ENCODE measurements at places on chromosomes 4 and X.
A peak's percentile ranks its signal among the peaks of the same experiment; 100 is the strongest.

DNA sequence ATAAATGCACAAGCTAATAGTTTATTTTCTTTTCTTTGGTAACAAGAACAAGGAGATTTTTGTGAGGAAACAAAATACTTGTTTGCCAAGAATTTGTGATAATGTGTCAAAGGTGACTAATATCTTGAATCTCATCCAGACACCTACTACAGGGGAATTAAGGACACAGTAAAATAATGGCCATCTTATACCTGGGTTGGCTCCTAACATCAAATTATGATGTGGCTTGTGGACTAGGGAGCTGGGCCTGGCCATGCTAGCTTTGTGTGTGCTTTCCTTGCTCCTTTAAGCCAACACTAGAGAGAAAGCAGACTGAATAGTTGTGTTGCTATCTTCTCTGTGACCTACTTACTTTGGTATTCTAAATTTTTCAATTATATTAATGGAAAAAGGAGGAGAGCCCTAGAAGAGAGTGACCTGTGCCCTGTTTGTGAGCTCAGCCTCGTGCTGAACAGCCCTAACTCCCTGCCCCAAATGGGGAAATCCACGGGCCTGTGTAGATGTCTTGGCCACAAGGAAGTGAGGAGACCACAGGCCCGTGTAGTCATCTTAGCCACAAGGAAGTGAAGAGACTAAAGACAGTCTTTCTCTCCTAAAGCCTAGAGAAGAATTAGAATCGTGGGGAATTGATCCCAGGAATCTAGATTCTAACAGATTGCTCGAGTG, 23.3 kb downstream of the ARHGAP24 start:
- H3K27me3 ChIP-seq = no peaks in the 10 kb centered on the region
- H3K27ac ChIP-seq = peak overlapping the region; percentile 39
- H3K4me1 ChIP-seq = no peaks in the 10 kb centered on the region
- peak; percentile 7 for DNase-seq

- H3K4me1 ChIP-seq = no peaks in the 10 kb centered on the region
- H3K36me3 ChIP-seq = no peaks in the 10 kb centered on the region
- no peak for DNase-seq
- H3K27me3 ChIP-seq = no peaks in the 10 kb centered on the region
- H3K4me3 ChIP-seq = no peak overlapping the region
These were observed 152.7 kb downstream of the C4orf33 start for GRCh38 chr4:129248621-129249020.

DNA sequence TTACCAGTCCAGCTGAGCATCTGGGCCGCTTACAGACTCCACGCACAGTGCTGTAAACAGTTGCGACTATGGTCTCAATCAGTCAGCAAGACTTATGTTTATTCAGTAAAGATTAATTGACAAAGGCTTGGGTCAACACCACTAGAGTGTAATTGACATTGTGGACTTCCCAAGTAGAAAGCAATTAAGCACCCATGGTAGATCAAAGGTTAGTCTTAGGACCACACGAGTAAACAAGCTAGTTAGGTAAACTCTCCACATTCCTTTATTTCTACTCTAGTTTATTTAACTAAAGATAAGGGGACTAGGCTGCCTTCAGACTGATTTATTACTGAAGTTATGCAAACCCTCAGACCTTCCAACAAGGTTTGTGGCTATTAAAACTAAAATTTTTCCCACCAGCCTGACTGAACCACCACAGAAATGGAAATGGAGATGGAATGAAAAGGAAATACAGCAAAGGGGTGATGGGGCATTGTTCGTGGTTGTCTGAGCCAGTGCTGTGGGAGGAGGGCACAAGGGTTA, 44.2 kb downstream of the MTHFD2L start:
- no peaks in the 10 kb centered on the region for H3K27me3 ChIP-seq
- peaks cover 8% of the 10 kb centered on the region for H3K4me1 ChIP-seq
- no peaks in the 10 kb centered on the region for H3K36me3 ChIP-seq
- peak; percentile 58 for DNase-seq
- no peak overlapping the region for H3K4me3 ChIP-seq

GRCh38 chr4:67483868-67484602, 61.3 kb downstream of the CENPC start:
- no peaks in the 10 kb centered on the region for H3K27me3 ChIP-seq
- DNase-seq = no peak
- no peak overlapping the region for H3K4me3 ChIP-seq
- H3K4me1 ChIP-seq = no peaks in the 10 kb centered on the region

GRCh38 chrX:101417981-101418841, 10.2 kb downstream of the HNRNPH2 start:
- H3K36me3 ChIP-seq = no peaks in the 10 kb centered on the region
- no peaks in the 10 kb centered on the region for H3K4me1 ChIP-seq
- peak overlapping the region; percentile 49 for H3K27ac ChIP-seq

DNA sequence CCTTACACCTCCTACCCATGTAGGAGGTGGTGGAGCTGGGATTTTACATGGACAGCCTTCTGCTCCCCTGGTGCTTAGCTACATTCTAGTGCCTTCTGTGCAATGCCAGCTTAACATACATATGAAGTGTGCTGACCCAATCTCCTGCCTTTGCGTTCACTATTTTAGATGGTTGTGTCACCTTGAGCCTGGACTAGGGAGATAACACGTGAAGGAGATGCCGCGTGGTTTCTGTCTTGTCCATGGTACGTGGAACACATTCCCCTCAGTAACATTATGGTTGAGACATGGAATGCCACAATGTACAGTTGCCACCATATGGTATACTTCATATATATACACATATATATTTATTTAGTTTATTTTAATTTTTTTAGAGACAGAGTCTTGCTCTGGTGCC, 54.0 kb downstream of the TBL1X start:
- no peaks in the 10 kb centered on the region for H3K27me3 ChIP-seq
- H3K4me1 ChIP-seq = no peaks in the 10 kb centered on the region
- DNase-seq = no peak
- H3K4me3 ChIP-seq = no peak overlapping the region
- no peaks in the 10 kb centered on the region for H3K36me3 ChIP-seq
- no peak overlapping the region for H3K27ac ChIP-seq

DNA sequence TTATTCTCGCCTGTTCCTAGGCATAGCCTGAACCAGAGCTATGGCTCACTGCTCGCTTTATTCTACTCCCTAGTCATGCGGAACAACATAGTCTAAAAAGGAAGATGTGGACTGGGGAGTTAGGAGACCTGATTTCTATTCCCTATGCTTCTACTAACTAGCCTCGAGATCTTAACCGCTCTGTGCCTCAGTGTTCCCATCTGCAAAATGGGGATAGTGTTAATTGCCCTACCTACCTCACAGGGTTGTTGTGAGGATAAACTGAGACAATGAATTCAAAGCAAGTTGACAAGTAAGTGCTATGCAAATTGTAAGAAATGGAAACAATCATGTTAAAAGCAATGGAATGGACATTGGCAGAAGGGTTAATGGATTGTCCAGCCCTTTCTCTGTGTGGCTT, 102.1 kb downstream of the AKAP4 start:
- no peak for DNase-seq
- H3K27ac ChIP-seq = no peak overlapping the region
- H3K36me3 ChIP-seq = no peaks in the 10 kb centered on the region
- no peaks in the 10 kb centered on the region for H3K27me3 ChIP-seq
- no peak overlapping the region for H3K4me3 ChIP-seq

DNA sequence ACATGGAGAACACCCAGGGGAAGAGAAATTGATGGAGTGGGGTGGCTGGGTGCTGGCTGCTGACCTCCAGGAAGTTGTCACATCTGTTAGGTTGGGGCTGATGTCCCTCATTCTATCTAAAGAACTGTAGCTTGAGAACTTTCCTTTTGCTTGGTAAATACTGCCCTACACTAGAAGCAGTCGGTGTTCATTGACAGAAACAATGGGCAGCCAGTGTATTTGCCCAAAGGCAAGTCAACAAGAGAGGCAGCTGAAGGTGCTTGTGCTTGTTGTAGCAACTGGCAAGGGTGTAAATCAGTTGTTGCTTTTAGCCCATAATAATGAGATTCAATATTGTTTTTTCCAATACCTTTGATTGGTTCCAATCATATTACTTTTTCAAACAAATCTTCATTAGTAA, 956 bp downstream of the TMEM154 start:
- DNase-seq = no peak
- H3K27me3 ChIP-seq = no peaks in the 10 kb centered on the region
- H3K4me1 ChIP-seq = no peaks in the 10 kb centered on the region
- H3K27ac ChIP-seq = no peak overlapping the region

DNA sequence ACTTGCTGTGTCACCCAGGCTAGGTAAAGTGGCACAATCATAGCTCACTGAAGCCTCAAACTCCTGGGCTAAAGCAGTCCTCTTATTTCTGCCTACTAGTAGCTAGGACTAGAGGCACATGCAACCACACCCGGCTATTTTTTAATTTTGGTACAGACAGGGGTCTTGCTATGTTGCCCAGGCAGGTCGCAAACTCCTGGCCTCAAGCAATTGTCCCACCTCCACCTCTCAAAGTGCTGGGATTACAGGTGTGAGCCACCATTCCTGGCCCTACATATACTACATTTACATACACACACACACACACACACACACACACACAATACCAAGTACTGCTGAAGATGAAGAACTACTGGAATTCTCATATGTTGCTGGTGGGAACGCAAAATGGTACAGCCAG, 26.9 kb downstream of the SMIM31 start:
- no peak for DNase-seq
- H3K36me3 ChIP-seq = no peaks in the 10 kb centered on the region
- H3K4me3 ChIP-seq = no peak overlapping the region
- H3K27me3 ChIP-seq = no peaks in the 10 kb centered on the region
- H3K4me1 ChIP-seq = no peaks in the 10 kb centered on the region

GRCh38 chr4:137621056-137621455, 88.8 kb upstream of the PCDH18 start:
- H3K27me3 ChIP-seq = no peaks in the 10 kb centered on the region
- no peaks in the 10 kb centered on the region for H3K36me3 ChIP-seq

- no peaks in the 10 kb centered on the region for H3K27me3 ChIP-seq
- no peak for DNase-seq
- no peaks in the 10 kb centered on the region for H3K4me1 ChIP-seq
- no peak overlapping the region for H3K27ac ChIP-seq
These were observed 3.4 kb downstream of the TENM3 start for GRCh38 chr4:182246401-182247205.
